ENCODE measurements at places on chromosomes 5 and 9. TPM values are rescaled to one million over a fixed set of nuclear protein-coding genes. Genes with fewer than 3 reads are reported as not detected.

Gene SLC34A1
- total RNA-seq, result not detected

DNA sequence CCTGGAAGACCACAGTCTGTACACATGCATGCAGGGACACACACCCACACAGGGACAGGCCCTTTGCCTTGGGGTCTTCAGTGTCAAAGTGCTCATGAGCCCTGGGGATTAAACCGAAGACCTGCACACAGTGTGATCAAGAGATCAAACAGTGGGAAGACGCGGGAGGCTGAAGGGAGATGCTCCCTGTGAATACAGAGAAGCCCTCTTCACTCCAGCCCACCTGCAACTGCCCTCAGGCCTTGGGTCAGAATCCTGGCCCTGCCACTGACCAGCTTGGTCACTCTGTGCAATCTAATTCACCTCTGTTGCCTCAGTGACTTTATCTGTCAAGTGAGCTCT, 2.9 kb downstream of the RALGDS start:
- H3K27me3 ChIP-seq, result no peaks in the 10 kb centered on the region
- no peak for DNase-seq
- peaks cover 33% of the 10 kb centered on the region for H3K4me1 ChIP-seq
- no peak overlapping the region for H3K4me3 ChIP-seq
- no peaks in the 10 kb centered on the region for H3K36me3 ChIP-seq

Gene GGTA1
- total RNA-seq, result not detected

Gene C5orf58
- total RNA-seq, result not detected

Gene TNFSF8
- not detected for total RNA-seq

GRCh38 chr5:97979740-97980139, 793.7 kb upstream of the RGMB start:
- peak; percentile 36 for DNase-seq
- H3K36me3 ChIP-seq, result no peaks in the 10 kb centered on the region
- H3K27ac ChIP-seq, result no peak overlapping the region
- H3K4me3 ChIP-seq, result no peak overlapping the region
- H3K27me3 ChIP-seq, result no peaks in the 10 kb centered on the region

- H3K36me3 ChIP-seq, result peaks cover 6% of the 10 kb centered on the region
- no peak overlapping the region for H3K4me3 ChIP-seq
- H3K27ac ChIP-seq, result no peak overlapping the region
- DNase-seq, result peak; percentile 5
These were observed 17.6 kb upstream of the SETX start for GRCh38 chr9:132372177-132373095.

Gene CDH10
- total RNA-seq, result 1.6 TPM

DNA sequence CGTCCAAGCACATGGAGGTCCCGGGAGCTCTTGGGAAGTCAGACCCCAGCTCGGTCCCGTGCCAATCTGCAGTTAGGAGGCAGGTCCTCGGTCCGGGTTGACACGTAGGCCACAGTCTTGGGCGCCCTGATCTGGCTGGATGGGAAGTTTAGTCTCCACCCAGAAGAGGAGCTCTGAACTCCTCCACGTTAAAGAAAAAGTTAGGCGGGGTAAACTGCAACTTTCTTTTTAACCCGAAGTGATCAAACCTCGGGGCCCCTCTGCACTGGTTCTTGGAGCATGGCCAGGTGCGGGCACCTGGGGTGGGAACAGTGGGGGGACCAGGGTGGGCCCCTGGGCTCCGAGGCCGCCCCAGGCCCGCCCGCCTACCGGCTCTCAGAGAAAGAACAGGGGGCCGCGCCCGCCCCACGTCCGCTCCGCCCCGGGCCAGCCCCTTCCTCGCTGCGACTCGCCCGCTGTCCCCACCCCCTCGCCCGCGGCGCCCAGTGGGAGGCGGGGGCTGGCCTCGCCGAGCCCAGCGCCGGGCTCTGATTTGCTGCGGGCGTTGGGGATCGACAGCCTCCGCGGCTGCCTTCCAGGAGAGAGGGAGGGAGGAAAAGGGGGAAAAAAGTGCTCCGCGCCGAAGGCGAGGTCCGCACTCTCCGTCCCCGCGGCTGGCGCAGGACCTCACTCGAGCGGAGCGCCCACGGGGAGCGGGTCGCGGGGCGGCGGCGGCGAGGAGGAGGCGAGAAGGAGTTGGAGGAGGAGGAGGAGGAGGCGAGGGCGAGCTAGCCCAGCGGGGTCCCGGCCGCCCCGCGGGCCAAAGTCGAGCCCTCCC, at the start of gene COL5A1:
TSS of gene COL5A1 (plus strand) at position 631 of the 817 bp plus-strand sequence. CDS start 385 bp downstream, outside the sequence.
- H3K4me3 ChIP-seq, result peak within 1 kb of the TSS; percentile 100
- no peaks in the 10 kb centered on the region for H3K36me3 ChIP-seq
- peak; percentile 98 for DNase-seq

GRCh38 chr9:7778851-7779600, 20.6 kb downstream of the DMAC1 start:
- H3K4me3 ChIP-seq, result no peak overlapping the region
- no peak for DNase-seq
- H3K36me3 ChIP-seq, result no peaks in the 10 kb centered on the region
- no peaks in the 10 kb centered on the region for H3K27me3 ChIP-seq
- H3K4me1 ChIP-seq, result no peaks in the 10 kb centered on the region

Gene GPR151
- total RNA-seq, result not detected

Gene LRRC70
- total RNA-seq, result 0.51 TPM

GRCh38 chr5:89255845-89256463, 373.0 kb upstream of the MEF2C start:
- 0 out of 2 replicates have a peak, but pooled peaks cover 7% of the 10 kb centered on the region for H3K4me1 ChIP-seq
- DNase-seq, result peak; percentile 72
- no peaks in the 10 kb centered on the region for H3K27me3 ChIP-seq
- no peaks in the 10 kb centered on the region for H3K36me3 ChIP-seq
- no peak overlapping the region for H3K4me3 ChIP-seq

DNA sequence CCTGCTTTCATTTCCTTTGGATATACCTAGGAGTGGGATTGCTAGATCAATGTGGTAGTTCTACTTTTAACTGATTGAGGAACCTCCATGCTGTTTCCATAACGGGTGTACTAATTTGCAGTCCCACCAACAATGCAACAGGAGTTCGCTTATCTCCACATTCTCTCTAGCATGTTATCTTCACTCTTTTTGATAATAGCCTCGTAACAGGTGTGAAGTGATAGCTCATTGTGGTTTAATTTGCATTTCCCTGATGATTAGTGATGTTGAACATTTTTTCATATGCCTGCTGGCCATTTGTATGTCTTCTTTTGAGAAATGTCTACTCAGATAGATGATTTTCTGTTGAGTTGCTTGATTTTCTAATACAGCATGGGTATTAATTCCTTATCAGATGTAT, 142.2 kb downstream of the ZNF462 start:
- H3K27me3 ChIP-seq, result no peaks in the 10 kb centered on the region
- no peak overlapping the region for H3K27ac ChIP-seq
- DNase-seq, result no peak
- H3K4me1 ChIP-seq, result no peaks in the 10 kb centered on the region
- H3K36me3 ChIP-seq, result no peaks in the 10 kb centered on the region

DNA sequence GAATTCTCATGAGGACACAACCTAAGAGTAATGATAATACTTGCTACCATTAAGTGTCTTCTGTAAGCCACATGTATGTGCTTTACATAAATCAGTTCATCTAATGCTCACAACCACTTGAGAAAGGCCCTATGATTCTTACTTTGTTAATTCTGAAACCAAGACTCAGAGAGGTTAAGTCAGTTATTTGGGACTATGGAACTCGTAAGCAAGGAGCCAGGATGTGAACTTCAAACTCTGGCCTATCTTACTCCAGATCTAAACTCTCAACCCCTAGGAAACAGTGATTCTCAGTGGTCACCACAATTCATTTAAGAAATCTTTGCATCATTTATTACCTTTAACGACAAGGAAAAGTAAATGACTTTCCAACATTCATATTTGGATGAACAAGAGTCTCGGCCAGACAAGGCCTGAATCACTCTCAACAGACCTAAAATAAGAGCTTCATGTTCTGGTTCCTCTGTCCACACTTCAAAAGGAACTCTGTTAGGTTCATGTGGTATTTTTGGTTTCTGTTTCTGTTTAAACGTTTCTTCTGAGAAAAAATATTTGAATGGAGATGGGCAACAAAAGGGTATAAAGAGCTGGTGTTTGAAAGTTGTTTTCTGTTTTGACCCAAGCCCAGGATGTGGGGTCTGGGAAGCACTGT, 104.8 kb downstream of the LPAR1 start:
- peaks cover 68% of the 10 kb centered on the region for H3K4me1 ChIP-seq
- peak; percentile 58 for DNase-seq
- no peaks in the 10 kb centered on the region for H3K36me3 ChIP-seq
- peak overlapping the region; percentile 82 for H3K27ac ChIP-seq

GRCh38 chr9:70983723-70984295, 137.6 kb downstream of the TRPM3 start:
- H3K27ac ChIP-seq, result no peak overlapping the region
- no peaks in the 10 kb centered on the region for H3K36me3 ChIP-seq
- peaks cover 24% of the 10 kb centered on the region for H3K4me1 ChIP-seq
- H3K4me3 ChIP-seq, result no peak overlapping the region
- no peak for DNase-seq

- H3K36me3 ChIP-seq, result no peaks in the 10 kb centered on the region
- H3K4me1 ChIP-seq, result peaks cover 14% of the 10 kb centered on the region
- no peaks in the 10 kb centered on the region for H3K27me3 ChIP-seq
- H3K4me3 ChIP-seq, result no peak overlapping the region
- DNase-seq, result peak; percentile 61
These were observed 159.5 kb downstream of the GNA14 start for GRCh38 chr9:77488439-77489126.

Gene C5
- total RNA-seq, result 2.4 TPM

Gene LRRC19
- not detected for total RNA-seq

Gene RANBP17
- total RNA-seq, result 3.8 TPM

Gene MTMR12
- total RNA-seq, result 48.8 TPM

GRCh38 chr5:14178671-14179211, 35.6 kb downstream of the TRIO start:
- H3K27me3 ChIP-seq, result no peaks in the 10 kb centered on the region
- DNase-seq, result peak; percentile 90
- no peaks in the 10 kb centered on the region for H3K36me3 ChIP-seq
- peaks cover 92% of the 10 kb centered on the region for H3K4me1 ChIP-seq
- H3K4me3 ChIP-seq, result peak overlapping the region; percentile 36

DNA sequence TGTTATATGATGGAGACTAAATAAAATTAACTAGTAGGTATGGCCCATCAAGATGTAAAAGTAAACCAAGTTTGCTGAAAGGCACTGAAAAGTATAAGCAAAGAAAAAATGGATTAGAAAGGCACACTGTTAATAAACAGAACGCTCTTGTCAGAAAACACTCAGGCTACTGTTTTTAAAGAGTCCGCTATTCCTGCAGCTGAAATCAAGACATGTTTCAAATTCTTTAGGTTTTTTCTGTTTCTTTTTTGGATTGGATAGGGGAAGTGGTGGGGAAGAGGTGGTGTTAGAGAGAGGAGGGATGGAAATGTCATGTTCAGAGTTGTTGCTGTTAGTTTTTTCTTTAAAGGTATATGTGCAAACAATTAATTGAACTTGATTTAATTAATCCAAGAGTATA, 17.5 kb downstream of the OSTF1 start:
- DNase-seq, result no peak
- H3K27me3 ChIP-seq, result no peaks in the 10 kb centered on the region
- no peaks in the 10 kb centered on the region for H3K36me3 ChIP-seq
- H3K4me1 ChIP-seq, result peaks cover 7% of the 10 kb centered on the region
- no peak overlapping the region for H3K4me3 ChIP-seq
- H3K27ac ChIP-seq, result no peak overlapping the region

DNA sequence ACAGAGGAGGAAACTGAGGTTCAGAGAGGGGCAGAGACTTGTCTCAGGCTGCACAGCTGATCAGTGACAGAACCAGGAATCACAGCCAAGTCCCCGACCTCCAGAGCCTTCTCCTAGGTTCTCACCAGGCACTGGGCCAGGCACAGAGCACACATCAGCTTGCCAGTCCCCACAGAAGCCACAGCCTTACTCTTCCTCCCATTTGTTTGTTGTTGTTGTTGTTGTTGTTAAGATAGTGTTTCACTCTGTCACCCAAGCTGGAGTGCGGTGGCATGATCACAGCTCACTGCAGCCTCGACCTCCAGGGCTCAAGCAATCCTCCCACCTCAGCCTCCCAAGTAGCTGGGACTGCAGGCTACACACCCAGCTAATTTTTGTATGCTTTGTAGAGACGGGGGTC, 41.4 kb downstream of the NAIF1 start:
- H3K4me1 ChIP-seq, result 0 out of 2 replicates have a peak, but pooled peaks cover 3% of the 10 kb centered on the region
- DNase-seq, result no peak
- no peaks in the 10 kb centered on the region for H3K27me3 ChIP-seq

- DNase-seq, result peak; percentile 18
- no peaks in the 10 kb centered on the region for H3K36me3 ChIP-seq
- no peak overlapping the region for H3K27ac ChIP-seq
- H3K27me3 ChIP-seq, result no peaks in the 10 kb centered on the region
- H3K4me3 ChIP-seq, result peak overlapping the region; percentile 51
These were observed 107.3 kb upstream of the PRRC1 start for GRCh38 chr5:127409921-127410675.

DNA sequence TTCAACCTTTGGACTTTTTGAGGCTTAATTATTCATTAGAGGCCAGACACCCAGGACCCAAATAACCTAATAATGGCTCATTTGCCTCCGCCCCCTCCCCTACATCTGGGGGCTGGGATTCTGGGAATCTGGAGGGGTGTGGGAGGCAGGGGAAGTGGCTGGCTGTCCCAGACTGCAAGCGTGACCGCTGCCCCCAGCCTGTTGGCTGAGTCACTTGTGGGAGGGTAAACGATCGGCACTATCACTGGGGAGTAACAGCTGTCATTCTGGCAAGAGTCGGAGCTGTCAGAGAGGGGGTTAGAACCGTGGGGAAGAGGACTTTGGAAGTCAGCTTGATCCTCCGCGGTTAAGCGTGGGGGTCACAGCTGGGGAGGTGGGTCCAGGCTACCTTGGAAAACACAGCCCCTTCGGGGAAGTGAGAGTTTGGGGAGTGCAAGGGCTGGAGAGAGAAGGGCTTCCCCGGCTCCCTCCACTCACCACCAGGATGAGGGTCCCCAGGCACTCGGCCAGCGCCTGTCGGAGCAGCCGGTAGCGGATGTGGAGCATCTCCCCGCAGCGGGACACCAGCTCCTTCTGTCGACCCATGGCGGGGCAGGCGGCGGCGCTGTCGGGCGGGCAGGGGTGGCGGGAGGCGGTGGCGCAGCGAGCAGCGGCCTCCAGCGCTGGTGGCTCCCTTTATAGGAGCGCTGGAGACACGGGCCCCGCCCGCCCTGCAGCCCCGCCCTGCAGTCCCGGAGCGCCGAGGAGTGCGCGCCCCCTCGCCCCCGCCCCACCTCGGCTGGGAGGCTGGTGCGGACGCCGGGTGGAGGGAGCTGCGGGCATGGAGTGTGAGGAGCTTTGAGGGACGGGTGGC, at the start of gene AQP3:
TSS of gene AQP3 (minus strand) at position 648 of the 853 bp plus-strand sequence. CDS start at position 585, 63 bp downstream.
- DNase-seq, result peak; percentile 73
- no peak within 1 kb of the TSS for H3K27ac ChIP-seq
- peaks cover 6% of the 10 kb centered on the region for H3K4me1 ChIP-seq
- no peaks in the 10 kb centered on the region for H3K27me3 ChIP-seq
- peak within 1 kb of the TSS; percentile 71 for H3K4me3 ChIP-seq

DNA sequence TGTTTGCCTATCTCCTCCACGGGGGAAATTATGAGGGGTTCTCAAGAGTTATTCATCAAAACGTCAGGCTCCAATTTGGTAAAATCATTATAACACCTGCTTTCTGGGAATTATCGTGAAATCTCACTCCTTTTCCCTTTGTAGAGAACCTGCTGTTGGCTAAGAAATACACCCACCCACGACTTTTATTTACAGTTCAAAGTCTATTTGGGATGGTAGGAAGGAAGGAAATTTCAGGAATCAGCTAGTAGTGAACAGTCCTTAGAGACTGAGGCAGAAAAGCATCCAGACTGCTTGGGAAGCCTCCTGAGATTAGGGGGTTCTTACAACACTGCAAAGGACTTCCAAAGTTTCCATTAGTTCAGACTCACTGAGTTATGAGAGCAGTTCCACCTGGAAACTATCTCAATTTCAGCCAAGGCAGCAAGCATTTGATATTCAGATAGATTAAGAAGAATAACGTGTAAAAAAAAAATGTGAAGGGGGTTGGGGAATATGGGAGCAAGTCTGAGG, 9.4 kb upstream of the SPDL1 start:
- no peaks in the 10 kb centered on the region for H3K27me3 ChIP-seq
- H3K36me3 ChIP-seq, result no peaks in the 10 kb centered on the region
- H3K4me3 ChIP-seq, result no peak overlapping the region
- no peak for DNase-seq
- H3K4me1 ChIP-seq, result peaks cover 30% of the 10 kb centered on the region
- H3K27ac ChIP-seq, result no peak overlapping the region

Measured in GM23248 (cell line).